ENCODE measurements at places on chromosomes 4 and X. TPM values are rescaled to one million over a fixed set of nuclear protein-coding genes. Genes with fewer than 3 reads are reported as not detected.

Gene MFAP3L
- polyA plus RNA-seq: 0.82 TPM

Gene MCF2
- polyA plus RNA-seq: not detected

Gene GC
- polyA plus RNA-seq: not detected

Gene CLDN34
- polyA plus RNA-seq: not detected

Gene PITX2
- polyA plus RNA-seq: 0.12 TPM

Gene ABCB7
- 12.4 TPM for polyA plus RNA-seq

Gene C1GALT1C1
- 15.6 TPM for polyA plus RNA-seq

Gene TDO2
- polyA plus RNA-seq: not detected

Gene SATL1
- not detected for polyA plus RNA-seq

Gene ZFYVE28
- polyA plus RNA-seq: 5.1 TPM

Gene RWDD4
- polyA plus RNA-seq: 9.4 TPM

Gene XG
- 0.28 TPM for polyA plus RNA-seq

Gene EGF
- polyA plus RNA-seq: 15.8 TPM

Gene ADGRG2
- 9.6 TPM for polyA plus RNA-seq

Gene BCOR
- polyA plus RNA-seq: 5.8 TPM

Gene EDNRA
- polyA plus RNA-seq: 0.53 TPM

Gene KIT
- polyA plus RNA-seq: 0.64 TPM

Gene TLR3
- polyA plus RNA-seq: 2.9 TPM

Gene CYBB
- 2.8 TPM for polyA plus RNA-seq

Gene ARHGAP4
- polyA plus RNA-seq: 43.6 TPM

Gene PDGFC
- polyA plus RNA-seq: 17.2 TPM

Gene HSFX4
- not detected for polyA plus RNA-seq

Gene DCLK2
- 0.93 TPM for polyA plus RNA-seq

Gene CCNQ
- polyA plus RNA-seq: 26.9 TPM

Gene OTUD5
- 31.4 TPM for polyA plus RNA-seq

Gene KIAA1210
- polyA plus RNA-seq: not detected

Gene TRAM1L1
- polyA plus RNA-seq: 0.91 TPM

Gene TLR2
- 19.2 TPM for polyA plus RNA-seq

Gene DRD5
- polyA plus RNA-seq: not detected

Gene FAM9B
- polyA plus RNA-seq: not detected

Gene C4orf36
- polyA plus RNA-seq: 3.4 TPM

Gene SLC9B1
- 0.37 TPM for polyA plus RNA-seq

Gene SPANXN3
- polyA plus RNA-seq: not detected

Gene CXCL1
- 4.4 TPM for polyA plus RNA-seq

Gene TCEAL5
- polyA plus RNA-seq: 0.12 TPM

Gene VEGFC
- polyA plus RNA-seq: 16.7 TPM

Gene UGT8
- 0.49 TPM for polyA plus RNA-seq

Gene ZNF518B
- polyA plus RNA-seq: 7.2 TPM

Gene CDX4
- polyA plus RNA-seq: not detected

Gene GPRASP1
- 5.3 TPM for polyA plus RNA-seq

Gene SLC6A14
- 0.01 TPM for polyA plus RNA-seq

Gene ADH7
- polyA plus RNA-seq: 1.2 TPM

Gene UXT
- polyA plus RNA-seq: 149 TPM

Gene RNF128
- 0.34 TPM for polyA plus RNA-seq

Gene MUC7
- not detected for polyA plus RNA-seq

Gene SLC26A1
- polyA plus RNA-seq: 0.31 TPM

Gene SUPT20HL1
- polyA plus RNA-seq: not detected

Gene OCIAD2
- 19.8 TPM for polyA plus RNA-seq

Gene S100G
- not detected for polyA plus RNA-seq

Gene SCML1
- polyA plus RNA-seq: 4.6 TPM

Gene MAGEE2
- not detected for polyA plus RNA-seq

Gene CYLC1
- polyA plus RNA-seq: not detected

Gene UGT2B11
- not detected for polyA plus RNA-seq

Gene VSIG4
- 19.2 TPM for polyA plus RNA-seq

Gene CENPVL2
- not detected for polyA plus RNA-seq

Gene PPEF1
- polyA plus RNA-seq: 0.05 TPM

Gene PCDH7
- 2.1 TPM for polyA plus RNA-seq

All from adipose tissue (tissue), 3 donors.